CD14-positive monocyte (primary cell): ENCODE measurements at places on chromosomes 6 and 20. TPM values are rescaled to one million over a fixed set of nuclear protein-coding genes. Genes with fewer than 3 reads are reported as not detected.

DNA sequence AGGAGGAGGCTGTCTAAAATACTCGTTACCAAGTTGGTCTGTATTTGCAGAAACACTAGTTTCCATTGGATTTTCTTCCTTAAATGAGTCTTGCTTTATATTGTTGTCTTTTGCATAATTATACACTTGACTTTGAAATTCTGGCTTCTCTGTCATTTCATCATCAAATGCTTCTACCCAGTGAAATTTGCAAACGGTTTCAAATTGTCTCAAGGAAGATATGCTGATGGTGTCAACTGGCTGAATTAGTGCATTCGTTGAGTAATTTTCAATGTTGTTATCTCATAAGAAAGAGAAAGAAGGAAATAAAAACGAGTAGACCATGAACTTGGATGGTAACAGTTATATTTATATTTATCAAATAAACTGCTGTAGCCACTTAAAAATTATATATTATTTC lies 10.8 kb downstream of the CAGE1 start:
- DNase-seq, result no peak

GRCh38 chr20:58500256-58500655 lies 14.9 kb downstream of the APCDD1L start:
- no peak for DNase-seq

DNA sequence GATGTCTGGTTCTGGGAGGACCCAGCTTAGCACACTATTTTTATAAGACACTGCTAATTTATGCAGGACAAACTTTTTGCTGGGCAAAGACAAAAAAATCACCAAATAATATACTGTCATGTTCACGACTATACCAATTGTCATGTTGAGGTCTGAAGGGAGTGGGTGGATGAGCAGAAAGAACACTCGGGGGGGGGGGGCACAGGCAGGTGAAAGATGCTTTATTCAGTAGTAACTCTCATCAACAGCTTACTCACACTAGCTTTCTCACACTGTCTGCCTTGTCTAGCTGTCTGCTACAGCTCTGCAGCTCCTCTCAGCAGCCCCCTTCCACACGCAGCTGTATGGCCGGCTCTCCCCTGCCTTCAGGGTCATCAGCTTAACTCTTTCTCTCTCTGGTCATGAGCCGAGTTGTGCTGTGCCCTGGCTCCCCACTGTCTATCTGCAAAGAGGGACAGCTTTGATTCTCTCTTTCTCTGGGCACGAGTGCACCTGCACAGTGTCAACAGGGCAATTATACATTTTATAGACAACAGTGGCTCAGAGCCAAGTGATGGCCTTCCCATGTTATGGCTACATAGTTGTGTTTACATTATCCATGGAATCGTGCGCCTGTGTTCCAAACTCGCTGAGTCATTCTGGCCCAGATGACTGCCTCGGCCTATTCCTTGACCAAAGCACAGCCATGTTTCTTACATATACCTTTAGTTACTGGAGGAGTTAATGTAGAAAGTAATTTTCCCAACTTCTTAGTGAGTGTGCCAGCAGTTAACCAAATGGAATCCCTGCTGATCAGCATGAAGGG lies 187.7 kb upstream of the PRSS16 start:
- DNase-seq, result no peak

DNA sequence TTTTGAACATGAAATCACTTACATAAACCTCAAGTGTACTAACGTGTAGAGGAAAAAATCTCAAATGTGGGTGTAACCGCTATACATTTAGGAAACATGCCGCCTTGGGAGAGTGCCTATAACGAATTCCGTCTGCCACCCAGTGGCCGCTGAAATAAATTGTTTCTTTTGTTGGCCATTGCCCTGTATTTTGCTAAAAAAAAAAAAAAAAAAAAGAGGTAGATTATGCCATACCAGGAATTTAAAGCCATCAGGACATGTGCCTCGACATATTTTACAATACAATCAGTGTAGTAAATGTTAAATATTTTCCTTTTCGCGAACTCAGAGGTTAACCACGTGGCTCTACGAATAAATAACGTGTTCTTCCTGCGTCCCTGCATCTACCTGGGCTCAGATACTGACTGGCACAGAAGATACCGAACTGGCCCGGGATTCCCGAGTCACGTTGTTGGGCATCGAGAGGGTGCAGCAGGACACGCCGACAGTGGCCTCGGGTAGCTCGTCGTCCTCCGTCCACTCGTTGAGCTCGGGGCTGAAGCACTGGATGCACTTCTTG lies 14.3 kb downstream of the KLHL31 start:
- DNase-seq, result peak; percentile 82

GRCh38 chr6:156533872-156534524 lies 243.2 kb upstream of the ARID1B start:
- DNase-seq, result no peak

DNA sequence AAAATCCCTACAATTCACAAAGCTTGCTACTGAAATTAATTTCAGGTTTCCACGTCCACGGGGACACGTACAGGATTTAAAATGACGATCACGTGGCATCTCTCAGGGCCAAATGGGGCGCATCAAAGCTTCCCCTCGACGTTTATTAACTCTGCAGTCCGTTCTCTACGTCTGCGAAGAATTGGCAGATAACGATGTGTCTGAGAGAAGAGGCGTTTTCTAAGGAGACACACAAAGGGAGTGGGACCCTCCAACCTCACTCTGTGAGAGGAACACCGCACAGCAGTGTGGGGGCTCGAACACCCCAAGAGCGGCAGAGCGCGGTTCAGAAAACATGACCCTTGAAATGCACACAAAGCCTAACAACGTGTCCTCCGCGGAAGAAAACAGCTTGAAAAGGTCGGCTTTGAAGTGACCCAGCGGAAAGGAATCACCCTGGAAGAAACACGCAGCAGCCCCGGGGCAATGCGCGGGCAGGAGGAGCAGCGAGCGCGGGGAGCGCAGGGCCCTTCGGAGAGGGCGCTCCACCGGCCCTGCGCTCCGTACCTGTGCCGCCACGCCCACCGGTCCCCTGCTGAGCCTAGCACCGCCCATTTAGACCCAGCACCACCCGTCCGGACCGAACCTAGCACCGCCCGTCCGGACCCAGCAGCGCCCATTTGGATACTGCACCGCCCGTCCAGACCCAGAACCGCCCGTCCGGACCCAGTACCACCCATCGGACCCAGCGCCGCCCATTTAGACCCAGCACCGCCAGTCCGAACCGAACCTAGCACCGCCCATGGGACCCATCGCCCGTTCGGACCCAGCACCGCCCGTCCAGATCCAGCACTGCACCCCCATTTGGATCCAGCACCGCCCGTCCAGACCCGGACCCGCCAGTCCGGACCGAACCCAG lies 1.1 kb upstream of the AFDN start:
- no peak for DNase-seq

DNA sequence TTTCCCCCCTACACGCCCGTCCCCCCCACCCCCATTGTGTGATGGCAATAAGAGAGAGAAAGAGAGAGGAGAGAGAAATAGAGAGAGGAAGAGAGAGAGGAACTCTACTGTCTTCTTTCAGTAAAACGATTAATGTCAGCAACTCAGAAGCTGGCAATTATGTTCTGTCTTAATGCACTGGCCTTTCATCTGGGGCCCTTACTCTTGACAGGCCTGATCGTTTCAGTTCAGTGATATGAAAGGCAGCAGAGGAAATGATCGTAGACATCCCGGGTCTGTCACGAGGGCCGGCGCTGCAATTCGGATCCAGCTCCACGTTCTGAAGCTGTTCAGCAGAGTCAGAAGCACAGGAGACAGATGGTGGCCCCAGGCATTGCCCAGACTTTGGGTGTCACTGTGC lies 308.9 kb downstream of the ZNF217 start:
- DNase-seq, result no peak

DNA sequence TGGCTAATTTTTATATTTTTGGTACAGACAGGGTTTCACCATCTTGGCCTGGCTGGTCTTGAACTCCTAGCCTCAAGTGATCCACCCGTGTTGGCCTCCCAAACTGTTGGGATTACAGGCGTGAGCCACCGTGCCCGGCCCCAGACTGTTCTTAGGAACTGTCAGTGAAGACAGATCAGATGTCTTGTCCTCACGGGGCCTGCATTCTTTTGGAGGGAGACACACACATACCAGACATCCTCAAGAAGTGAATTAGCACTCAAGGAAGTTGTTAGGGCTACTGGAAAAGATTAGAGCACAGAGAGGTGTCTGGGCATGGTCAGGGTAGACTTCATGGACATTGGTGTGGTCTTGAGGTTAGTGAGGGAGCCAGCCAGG lies 10.3 kb upstream of the LPIN3 start:
- no peak for DNase-seq

DNA sequence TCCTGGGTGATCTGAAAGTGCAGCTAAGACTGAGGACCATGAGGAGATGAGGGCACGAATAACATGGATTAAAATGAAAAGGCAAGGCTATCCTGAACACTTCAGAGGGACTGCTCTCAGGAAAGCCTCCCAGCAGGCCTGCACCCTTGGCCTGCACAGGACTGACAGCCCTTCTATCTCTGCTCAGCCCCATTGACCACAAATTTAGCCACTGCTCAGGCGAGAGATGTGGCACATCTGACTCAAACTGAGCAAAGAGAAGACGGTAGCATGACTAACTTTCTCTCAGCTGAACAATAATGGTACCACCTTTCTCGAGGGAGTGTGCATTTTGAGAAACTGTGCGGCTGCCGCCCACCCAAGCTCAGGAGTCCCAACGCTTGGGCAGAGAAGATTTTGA lies 257.5 kb downstream of the ADGB start:
- no peak for DNase-seq

DNA sequence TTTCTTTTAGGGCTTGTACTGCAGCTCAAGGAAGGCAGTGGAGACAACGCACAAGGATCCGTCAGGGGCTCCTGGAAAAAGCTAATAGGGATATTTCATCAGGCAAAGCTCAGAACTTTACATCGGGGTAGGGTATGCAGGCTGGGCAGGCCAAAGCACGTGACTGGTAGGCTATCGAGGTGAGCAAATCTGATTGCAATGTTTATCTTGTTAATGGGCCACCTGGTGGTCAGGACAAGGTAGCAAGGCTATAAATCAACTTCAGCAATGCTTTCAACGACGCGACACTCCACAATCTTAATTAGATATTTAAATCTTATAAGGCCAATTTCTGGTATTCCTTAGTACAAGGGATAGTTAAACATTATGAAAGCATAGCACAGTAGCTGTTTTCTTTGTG lies 1302.8 kb upstream of the EYS start:
- DNase-seq, result no peak

Gene SLC17A4
- polyA plus RNA-seq, result not detected

Gene TREML2
- polyA plus RNA-seq, result 4.1 and 4.2 TPM in 2 replicates

Gene NHSL1
- polyA plus RNA-seq, result 2.8 and 4.3 TPM in 2 replicates

Gene SCRT2
- polyA plus RNA-seq, result not detected in 2 replicates

Gene SRSF12
- polyA plus RNA-seq, result 0.04 TPM

Gene IL17F
- not detected for polyA plus RNA-seq
